Glutamatergic neuron (in vitro differentiated cells): ENCODE measurements at places on chromosomes 16 and 17. TPM values are rescaled to one million over a fixed set of nuclear protein-coding genes. Genes with fewer than 3 reads are reported as not detected.

GRCh38 chr17:75356260-75356937, 49.1 kb downstream of the GRB2 start:
- DNase-seq, result no peak

- DNase-seq, result no peak
These were observed 435.5 kb downstream of the CA10 start for GRCh38 chr17:51722994-51723393.

- DNase-seq, result no peak
These were observed 33.3 kb downstream of the CBFA2T3 start for GRCh38 chr16:88943741-88944140.

ALOX12 gene
- not detected for total RNA-seq

G6PC1 gene
- total RNA-seq, result not detected
